ENCODE measurements at places on chromosomes 3 and 15.

DNA sequence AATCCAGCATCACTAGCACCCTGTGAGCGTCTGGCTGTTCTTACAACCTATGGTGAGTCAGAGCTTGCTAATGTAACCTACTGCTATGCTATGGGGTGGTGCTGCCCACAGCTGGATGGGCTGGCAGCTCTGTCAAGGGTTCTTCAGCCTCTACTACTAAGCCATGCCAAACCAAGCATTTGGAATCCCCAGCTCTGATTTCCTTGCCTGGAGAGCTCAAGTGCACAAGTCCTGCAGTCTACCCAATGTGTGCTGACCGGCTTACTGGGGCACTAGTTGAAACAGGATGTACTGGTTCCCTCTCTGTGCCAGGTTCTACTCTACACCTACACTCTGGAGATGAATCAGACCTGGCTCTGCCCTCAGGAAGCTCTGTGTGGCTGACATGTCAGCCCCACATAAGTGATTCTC, 4.2 kb downstream of the TEX264 start:
- DNase-seq, result no peak

GRCh38 chr3:42019953-42020260, 58.0 kb upstream of the ULK4 start:
- DNase-seq, result no peak

- DNase-seq, result no peak
These were observed 502.8 kb downstream of the IGSF11 start for GRCh38 chr3:118531816-118532215.

GRCh38 chr3:46862369-46863025, 747 bp downstream of the MYL3 start:
- no peak for DNase-seq

DNA sequence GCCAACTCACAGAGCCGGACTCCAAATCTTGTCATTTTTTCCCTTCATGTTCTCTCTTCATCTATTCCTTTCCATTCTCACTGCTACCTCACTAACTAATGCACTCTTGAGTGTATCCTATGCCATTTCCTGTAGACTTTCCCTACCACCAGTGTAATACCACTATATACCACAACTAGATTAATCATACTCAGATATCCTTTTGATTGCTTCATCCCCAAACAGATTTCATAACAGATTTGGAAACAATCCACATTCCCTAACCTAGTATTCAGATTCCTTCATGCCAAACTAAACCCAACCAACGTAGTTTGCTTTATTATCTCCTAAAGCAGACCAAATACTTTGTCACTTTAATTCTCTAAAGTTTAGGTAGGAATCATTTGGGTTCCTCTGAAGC, 2.6 kb upstream of the PLOD2 start:
- no peak for DNase-seq

GRCh38 chr15:67048281-67049279, 16.8 kb upstream of the SMAD3 start:
- DNase-seq, result no peak

- no peak for DNase-seq
These were observed 60.6 kb downstream of the THRB start for GRCh38 chr3:24433838-24434591.

DNA sequence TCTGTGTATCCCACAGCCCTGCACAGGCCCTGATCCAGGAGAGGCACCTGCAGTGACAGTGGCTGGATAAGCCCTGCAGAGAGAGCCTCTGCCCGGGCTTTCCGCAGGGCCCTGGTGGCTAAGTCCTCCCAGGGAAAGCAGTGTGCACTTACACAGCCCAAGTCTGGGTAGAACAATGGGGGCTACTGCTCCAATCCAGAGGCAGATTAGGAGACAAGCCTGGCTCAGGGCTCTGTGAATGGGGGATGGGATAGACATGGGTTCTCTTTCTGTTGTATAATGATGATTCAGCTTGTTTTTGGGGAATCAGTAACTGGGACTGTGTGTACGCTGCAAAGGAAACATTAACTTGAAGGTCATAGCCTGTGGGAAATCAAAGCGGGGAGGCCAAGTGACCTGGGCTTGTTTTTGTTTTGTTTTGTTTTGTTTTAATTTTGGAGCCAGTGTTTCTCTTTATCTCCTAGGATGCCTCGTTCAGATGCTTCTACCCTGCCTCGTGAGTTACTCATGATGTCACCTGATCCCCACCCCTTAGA, 4.1 kb upstream of the ALDH1L1 start:
- DNase-seq, result no peak

GRCh38 chr3:181712226-181712552, 464 bp downstream of the SOX2 start:
- no peak for DNase-seq
